ENCODE measurements at places on chromosomes 6 and 20.

- peak; percentile 54 for DNase-seq
These were observed 28.2 kb downstream of the CGA start for GRCh38 chr6:87066449-87067333.

DNA sequence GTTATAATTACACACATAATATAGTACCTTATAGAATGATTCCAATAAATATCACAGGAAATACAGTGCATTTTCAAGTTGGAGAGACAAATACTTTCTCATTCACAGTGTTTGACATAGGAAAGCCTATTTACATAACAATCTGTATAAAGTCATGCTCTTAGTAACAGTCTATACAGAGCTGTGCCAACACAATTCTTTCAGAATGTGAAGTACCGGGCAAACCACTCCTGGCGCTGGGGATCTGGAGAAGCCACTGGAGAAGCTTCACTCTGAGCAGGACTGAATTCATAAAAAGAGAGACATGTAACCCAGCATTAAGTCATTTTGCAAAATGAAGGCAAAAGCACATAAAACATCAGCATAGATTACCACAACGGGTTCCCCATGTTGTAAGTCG lies 24.9 kb upstream of the MCM9 start:
- DNase-seq, result no peak

DNA sequence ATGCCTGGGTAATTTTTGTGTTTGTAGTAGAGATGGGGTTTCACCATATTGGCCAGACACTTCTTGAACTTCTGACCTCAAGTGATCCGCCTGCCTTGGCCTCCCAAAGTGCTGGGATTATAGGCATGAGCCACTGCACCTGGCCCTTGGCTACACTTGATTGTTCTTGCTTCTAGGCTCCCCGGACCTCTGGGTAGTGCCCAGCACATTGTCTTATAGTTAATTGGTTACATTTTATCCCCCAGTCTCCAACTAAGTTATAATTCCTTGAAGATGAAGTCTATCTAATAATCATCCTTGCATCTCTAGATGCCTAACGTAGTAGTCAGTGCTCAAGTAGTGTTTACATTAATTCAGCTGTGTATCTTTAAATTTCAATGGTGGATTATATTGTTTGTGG lies 11.8 kb downstream of the SMPDL3A start:
- DNase-seq, result no peak

DNA sequence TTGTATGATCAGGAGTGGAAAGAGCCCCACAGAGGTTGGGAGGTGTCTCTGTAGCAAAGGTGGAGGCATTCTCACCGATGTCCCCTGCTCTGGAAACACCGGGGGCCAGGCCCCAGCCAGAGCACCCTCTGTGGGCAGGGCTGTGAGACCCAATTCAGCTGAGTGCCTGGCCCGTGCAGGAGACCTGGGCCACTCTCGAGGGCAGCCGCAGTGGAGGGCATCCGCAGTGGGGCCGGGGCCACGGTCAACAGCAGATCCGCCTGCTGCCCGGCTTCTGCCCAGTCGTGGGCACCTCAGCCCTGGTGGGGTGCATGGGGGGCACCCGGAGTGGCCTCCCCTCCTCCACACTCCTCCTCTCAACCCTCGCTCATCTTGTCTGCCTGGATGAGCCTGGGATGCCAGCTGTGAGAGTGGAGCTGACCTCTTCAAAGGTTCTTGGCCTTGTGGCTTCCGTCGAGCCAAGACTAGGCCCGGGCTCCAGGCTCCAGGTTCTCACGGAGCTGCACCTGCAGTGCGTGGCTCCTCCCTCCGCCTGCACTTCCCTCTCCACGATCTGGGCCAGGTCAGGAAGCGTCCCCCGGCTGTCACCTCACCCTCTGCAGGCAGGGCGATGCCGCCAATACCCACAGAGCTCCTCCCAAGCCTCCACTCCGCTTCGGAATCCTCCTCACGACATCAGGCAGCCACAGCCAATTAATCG lies 134.8 kb downstream of the TAF4 start:
- DNase-seq, result no peak

DNA sequence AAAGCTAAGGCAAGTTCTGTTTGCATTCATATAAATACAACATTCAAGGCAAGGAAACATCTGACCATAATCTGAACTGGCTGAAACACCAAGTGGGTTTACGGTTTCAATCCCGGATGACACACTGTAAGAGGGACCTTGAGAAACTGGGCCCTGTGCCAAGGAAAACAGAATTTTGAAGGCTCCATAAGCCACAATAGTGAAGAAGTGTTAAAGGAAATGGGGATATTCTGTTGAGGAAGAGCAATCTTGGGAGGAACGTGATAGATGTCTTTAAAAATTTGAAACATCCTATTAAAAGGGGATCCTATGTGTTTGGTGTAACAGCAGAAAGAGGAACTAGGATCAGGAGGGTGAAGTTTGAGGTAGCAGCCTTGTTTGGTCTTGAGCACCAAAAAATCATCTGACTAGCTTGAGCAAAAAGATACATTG lies 82.4 kb upstream of the TAB2 start:
- peak; percentile 35 for DNase-seq

GRCh38 chr6:140052736-140053729 lies 678.6 kb upstream of the CITED2 start:
- peak; percentile 80 for DNase-seq

- peak; percentile 46 for DNase-seq
These were observed 23.7 kb downstream of the PEX7 start for GRCh38 chr6:136846046-136846445.

GRCh38 chr6:50361641-50362331 lies 312.1 kb upstream of the DEFB112 start:
- no peak for DNase-seq

DNA sequence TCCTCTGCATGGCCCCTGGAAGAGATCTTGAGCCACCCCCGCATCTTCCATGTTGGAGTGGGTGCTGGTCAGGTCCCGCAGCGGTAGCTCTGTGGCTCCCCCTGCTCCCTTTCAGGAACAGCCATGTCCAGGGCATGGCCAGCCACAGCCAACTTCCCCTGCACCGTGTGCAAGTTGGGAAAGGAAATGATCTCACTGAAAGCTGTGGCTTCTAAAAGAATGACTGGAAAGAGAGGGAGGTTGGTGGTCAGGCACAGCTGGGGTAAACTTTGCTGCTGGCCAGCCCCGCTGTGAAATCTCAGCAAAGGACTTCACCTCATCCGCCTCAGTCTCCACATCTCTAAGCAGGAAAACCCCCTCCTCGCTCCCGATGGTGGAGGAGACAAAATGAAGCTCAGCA lies 153.6 kb upstream of the CST7 start:
- no peak for DNase-seq

- no peak for DNase-seq
These were observed 47.6 kb downstream of the AGPAT4 start for GRCh38 chr6:161226009-161226964.

- DNase-seq, result no peak
These were observed 61.7 kb upstream of the SHLD1 start for GRCh38 chr20:5688431-5688972.

- DNase-seq, result no peak
These were observed 14.8 kb downstream of the PTPRK start for GRCh38 chr6:128505603-128506002.

DNA sequence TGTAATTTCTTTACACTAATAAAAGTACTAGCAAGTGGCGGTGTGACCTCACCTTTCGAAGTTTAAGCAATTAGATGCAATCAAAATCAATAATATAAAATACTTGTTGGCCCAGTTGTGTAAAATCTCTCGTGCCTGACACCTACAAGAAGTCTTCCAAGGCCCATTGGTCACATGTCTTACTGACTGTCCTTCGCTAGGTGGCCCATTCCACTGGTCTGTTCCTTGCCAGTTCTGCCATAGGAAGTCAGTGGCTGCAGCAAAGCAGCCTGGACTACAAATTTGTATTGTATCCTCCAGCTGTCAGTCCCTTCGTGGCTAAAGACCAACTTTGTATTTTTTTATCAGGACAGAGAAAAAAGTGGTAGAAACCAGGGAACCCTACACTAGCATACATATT lies 61.8 kb downstream of the CYB5R4 start:
- DNase-seq, result no peak

GRCh38 chr6:106677282-106677681 lies 47.9 kb downstream of the QRSL1 start:
- DNase-seq, result no peak

GRCh38 chr6:167811442-167812087 lies 15.1 kb upstream of the AFDN start:
- no peak for DNase-seq

GRCh38 chr20:47347661-47348435 lies 8.7 kb downstream of the ZMYND8 start:
- DNase-seq, result no peak

DNA sequence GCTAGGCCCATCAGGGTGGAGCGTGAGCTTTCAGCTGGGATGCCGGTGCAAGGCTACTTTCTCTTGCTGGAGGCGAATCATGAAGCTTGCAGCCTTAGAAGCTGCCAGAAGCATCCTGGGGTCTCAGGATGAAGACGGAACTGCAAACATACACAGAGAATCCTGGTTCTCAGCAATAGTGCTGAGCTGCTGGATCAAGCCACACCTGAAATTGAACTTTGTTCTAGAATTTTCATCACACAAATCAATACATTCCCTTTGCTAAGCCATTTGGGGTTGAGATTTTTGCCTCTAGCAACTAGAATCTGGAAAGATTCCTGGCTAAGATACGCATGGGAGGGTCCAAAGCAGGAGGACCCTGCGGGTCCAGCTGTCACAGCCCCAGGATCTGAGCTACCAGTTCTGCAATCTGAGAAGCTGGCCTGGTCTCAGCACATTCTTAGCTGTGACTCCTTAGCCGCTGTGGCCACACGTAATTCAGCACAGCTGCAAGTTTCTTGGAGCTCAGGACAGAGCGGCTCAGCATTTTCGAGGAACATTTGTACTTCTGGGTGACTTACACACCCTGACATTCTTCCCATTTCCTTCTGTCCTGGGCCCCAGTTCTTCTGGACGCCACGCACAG lies 6.6 kb upstream of the ARFGAP1 start:
- peak; percentile 58 for DNase-seq

DNA sequence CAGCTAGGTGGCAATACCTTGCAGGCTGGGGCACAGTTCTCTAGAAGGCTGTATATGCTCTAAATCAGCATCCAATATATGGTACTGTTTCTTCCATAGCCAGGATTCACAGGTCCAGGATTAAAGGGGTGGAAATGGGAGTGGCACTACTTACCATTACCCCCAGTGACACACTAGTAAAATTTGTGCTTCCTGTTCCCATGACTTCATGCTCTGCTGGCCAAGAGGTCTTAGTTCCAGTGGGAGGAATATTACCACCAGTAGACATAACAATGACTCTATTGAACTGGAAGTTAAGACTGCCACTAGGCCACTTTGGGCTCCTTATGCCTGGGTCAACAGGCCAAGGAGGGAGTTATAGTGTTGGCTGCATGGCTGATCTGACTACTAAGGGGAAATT lies 174.3 kb upstream of the TNFAIP3 start:
- no peak for DNase-seq

DNA sequence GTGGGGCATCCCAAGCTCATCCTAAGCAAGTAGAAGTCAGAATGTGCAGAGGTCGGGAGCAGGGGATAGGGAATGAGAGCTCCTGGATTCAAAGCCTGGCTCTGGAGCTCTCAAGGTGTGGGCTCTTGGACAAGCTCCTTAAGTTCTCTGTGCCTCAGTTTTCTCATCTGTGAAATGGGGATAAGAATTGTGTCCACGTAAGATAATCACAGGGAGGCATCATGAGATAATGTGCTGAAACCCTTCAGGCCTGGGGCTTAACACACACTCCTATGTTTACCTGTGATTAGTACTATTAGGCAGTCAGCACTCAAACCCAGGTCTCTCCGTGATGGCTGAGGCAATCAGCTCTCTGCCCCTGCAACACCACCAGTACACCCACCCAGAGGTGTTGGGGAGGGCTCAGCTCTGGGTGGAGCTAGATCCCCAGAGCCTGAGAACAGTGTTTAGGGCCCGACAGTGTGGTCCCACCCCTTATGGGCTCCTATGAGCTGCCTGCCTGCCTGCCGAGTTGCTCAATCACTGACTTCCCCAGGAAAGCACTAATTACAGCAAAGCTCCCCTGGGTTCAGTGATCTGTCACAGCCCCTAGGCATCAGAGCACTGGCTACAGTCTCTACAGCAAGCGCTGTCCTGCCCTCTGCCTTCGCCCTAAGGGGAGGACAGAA lies 6.3 kb upstream of the SIRPA start:
- DNase-seq, result no peak

DNA sequence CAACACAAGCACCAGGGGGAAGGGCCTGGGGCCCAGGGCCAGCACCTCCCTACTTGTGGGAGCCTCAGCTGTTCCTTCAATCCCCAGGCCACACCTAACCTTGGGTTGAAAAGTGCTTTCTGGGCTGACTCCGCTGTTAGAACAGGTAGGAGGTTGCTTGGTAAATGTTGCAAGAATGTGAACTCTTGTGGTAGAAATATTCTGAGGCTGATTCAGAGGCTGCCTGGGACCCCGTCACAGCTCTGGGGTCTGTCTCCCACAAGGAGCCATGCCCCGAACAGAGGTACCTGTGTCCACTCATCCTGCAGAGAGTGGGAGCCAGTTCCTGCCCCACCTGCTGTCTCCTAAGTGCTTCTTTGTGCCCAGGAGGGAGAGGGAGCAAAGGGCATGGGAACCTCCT lies 14.4 kb upstream of the MAS1L start:
- DNase-seq, result no peak

- DNase-seq, result no peak
These were observed 234.6 kb upstream of the ID4 start for GRCh38 chr6:19602434-19603013.

Measured in HFFc6 (cell line).